ENCODE measurements at places on chromosomes 6 and 20.

DNA sequence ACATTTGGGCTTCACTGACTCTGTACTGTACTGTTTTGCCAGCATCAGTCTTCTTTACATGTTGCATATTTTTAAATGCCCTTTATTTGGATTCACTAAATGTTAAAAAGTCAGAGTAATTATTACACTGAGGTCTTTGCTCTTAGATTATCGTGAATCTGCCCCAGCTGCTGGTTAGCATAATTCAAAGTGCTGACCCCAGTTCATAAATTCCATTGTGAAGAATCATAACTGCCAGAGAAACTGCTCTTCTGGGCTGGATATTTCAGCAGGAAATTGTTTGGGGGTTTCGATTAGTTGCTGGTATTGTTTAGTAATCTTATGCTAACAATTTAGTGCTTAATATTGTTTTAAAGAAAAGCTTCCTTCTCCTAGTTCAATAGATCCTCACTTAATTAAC lies 682.1 kb upstream of the MAP3K7 start:
- DNase-seq, result no peak

GRCh38 chr20:63099456-63100173 lies 92.9 kb upstream of the BHLHE23 start:
- no peak for DNase-seq

DNA sequence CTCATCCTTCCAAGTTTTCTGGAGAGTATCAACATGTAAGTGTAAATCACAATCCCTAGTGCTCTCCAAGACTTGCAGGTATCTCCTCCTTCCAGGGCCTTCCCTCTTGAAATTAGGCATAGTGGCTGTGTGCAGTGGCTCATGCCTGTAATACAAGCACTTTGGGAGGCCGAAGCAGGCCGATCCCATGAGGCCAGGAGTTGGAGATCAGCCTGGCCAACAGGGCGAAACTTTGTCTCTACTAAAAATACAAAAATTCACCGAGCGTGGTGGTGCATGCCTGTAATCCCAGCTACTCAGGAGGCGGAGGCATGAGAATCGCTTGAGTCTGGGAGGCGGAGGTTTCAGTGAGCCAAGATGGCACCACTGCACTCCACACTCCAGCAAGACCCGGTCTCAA lies 9.4 kb upstream of the ANGPT4 start:
- no peak for DNase-seq

- DNase-seq, result no peak
Measured at GRCh38 chr20:44006578-44006977, 91.9 kb downstream of the TOX2 start.

DNA sequence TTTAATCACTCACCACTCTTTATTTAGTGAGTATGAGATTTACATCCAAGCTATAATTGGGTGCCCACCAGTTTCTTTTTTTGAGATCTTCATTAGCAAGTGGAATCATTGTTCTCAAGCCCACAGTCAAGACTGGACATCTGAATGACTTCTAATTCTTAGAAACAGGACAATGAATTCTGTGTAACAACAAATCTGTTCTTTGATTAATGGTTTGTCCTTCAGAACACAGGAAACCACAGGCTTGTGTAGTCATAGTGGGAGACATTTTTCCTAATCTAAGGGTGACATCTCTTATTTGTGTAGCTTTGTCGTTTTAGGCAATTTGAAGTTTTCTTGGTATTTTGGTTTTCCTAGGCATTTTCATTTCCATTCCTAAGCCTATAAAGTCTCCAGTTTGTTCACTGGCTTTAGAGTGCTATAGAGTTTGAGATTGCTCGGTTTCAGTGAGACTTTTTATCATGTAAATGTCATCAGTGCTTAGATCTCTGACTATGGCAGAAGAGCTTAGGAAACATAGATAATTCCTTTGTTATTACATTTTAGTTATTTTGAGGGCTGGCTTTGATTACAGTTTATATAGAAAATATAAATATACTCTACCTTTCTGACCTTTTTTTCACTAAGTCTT lies 903.9 kb upstream of the MAP3K7 start:
- no peak for DNase-seq

DNA sequence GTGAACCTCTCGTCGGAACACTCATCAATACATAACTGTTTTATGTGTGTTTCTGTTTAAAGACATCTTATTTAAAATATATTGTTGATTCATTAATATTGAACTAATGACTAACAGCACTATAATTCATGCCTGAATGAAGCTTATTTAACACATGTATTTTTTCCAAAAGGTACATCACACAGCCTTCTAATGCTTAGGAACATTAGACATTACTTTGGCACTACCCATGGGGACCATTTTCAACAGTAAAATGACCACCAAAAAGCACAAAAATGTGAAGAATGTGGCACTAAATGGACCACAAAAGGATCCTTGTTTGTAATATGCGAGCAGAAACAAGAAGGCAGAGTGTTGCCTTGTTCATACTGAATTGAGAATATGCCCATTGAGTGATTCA lies 109.2 kb downstream of the CEP57L1 start:
- no peak for DNase-seq

DNA sequence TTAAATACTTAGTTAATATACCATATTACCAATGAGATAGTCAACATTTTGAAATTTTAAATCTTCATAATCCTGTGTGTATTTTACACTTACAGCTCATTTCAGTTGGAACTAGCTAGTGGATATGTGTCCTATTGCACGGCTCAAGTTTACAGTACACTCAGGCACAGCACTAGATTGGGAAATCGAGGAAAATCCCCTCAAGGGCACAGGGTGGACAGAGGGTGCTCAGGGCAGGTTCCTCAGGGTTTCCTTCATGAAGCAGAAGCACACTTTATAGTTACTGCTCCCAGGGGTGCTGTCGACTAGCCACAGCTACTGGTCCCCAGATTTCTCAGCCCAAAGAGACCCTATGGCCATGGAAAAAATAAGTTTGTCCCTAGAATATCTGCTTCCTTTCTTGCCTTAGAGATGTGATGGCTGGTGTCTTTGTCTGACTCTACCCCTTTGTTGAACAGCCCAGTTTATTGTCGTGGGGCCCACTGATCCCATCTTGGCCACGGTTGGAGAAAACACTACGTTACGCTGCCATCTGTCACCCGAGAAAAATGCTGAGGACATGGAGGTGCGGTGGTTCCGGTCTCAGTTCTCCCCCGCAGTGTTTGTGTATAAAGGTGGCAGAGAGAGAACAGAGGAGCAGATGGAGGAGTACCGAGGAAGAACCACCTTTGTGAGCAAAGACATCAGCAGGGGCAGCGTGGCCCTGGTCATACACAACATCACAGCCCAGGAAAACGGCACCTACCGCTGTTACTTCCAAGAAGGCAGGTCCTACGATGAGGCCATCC lies 1.5 kb downstream of the BTN2A1 start:
- no peak for DNase-seq

DNA sequence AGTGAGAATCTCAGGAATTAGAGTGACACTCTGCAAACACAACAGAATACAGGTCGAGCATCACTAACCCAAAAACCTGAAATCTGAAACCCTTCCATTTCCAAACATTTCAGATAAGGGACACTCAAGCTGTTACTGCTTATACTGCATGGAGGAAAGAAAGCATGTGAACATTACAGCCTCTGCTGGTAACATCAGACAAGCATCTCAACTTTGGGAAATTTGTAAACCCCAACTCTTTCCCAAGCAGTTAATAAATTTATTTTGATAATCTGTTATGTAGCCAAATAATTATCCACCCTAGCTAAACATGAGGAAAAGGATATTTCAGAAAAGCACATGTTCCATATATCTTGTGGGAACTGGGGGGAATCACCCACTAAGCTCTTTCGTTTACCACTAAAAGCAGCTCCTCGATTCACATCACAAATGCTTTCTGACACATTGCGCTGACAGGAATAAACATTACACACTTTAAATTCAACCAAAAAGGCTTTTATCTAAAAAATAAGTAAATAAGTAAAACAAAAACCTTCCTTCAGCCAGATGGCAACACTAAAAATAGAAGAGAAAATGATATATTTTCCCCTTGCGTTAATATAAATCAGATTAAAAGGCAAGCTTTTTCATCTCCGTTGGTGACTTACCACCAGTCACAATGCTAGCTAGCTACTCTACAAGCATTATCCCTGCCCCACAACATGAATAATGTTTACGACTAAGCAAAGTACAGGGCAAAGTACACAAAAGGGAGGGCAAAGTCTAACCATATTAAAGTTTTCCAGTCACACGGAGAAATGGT lies 120.8 kb downstream of the MAP7 start:
- DNase-seq, result no peak

- DNase-seq, result no peak
Measured at GRCh38 chr20:56766528-56766927, 137.4 kb downstream of the TFAP2C start.

DNA sequence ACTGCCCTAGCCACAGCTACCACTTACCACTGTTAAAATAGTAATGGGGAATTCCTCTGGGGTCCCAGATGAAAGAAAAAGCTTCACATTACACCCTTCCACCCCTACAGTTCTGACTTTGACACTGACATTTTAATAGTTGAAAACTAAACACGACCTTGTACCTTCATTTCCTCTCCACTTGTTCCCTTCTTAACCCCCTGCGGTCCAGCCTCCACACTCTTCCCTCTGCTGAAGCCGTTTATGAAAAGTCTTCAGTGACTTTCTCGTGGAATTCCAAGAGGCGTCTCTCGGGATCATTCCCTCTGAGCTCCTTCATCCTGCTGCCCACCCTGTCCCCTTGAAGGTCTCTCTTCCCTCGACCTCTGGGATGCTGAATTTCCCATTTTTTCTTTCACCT lies 36.6 kb upstream of the TIAM2 start:
- DNase-seq, result no peak

DNA sequence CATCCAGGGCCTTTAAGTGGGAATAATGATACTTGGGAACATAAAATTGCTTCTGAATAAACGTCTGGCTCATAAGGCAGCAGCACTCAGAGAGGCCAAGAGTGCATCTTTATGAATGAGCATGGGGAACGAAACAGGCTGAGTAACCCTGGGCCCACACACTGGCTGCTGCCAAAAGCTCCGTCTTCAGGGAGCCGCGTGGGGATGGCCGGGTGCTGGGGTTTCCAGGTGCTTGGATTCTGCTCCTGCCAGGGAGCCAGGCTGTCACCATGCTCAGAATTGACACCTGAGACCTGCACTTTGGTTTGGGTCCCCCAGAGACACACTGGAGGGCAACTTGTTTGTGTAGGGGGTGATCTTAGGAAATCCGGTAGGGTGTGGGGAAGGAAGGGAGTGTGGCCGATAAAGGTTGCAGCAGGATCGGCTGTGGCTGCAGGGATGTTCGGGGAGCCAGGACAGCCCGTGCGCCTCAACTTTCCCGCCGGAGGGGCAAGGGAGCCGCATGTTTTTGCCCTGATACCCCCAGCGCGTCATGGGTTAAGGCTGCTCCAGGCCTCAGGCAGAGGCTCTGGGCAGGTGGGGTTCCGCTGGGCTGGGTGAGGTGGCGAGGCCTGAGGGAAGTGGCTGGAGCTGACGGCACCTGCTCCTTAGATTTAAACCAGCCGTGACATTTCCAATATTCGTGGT lies 101.8 kb downstream of the YTHDF1 start:
- no peak for DNase-seq

- DNase-seq, result no peak
Measured at GRCh38 chr6:8879334-8879733, 444.0 kb upstream of the SLC35B3 start.

DNA sequence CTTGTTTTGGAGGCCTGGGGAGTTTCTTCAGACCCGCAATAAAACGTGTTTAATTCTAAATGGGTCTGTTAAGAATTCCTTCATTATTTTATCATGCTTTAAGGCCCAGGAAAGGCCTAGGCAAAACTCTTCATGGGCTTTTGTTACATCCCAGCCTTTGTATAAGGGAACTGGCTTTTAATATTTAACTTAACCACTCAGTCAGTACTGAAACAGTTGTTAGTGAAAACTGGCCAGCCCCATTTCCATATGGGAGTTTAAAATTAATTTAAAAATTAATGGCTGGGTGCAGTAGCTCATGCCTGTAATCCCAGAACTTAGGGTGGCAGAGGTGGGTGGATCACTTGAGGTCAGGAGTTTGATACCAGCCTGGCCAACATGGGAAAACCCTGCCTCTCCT lies 213.2 kb upstream of the FKBP1C start:
- no peak for DNase-seq

DNA sequence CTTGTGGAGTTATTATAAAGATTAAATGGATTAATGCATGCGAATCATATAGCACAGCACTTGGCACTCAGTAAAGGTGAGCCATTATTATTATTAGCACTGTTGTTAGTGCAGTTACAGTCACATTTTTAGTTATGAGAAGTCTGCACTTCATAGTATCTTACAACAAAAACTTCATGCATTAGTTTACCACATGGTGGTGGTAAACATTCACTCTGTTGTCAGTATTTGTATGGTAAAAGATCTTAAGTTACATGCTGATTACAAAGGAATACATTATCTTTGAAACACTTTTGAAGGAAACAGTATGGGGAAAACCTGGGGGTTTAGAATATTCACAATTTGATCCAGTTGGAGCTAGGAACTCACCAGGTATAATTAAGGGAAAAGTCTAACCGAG lies 20.8 kb downstream of the TMEM14A start:
- DNase-seq, result no peak

DNA sequence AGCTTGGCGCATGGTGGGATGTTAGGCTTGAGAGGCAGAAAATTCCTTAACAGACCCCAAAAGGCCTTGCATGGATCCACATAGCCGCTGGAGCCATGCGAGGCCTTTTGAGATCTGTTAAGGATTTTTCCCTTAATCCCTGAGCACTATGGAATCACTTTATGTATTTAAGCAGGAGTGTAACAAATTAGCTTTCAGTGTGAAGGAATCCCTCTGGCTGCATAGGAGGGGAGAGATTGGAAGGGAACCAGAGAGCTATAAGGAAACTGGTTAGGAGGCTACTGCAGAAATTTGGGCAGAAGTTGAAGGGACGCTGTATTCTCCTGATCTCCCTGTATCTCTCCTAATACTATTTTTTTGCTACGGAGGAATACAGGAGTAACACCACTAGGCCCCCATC lies 23.1 kb upstream of the NEDD9 start:
- DNase-seq, result no peak

DNA sequence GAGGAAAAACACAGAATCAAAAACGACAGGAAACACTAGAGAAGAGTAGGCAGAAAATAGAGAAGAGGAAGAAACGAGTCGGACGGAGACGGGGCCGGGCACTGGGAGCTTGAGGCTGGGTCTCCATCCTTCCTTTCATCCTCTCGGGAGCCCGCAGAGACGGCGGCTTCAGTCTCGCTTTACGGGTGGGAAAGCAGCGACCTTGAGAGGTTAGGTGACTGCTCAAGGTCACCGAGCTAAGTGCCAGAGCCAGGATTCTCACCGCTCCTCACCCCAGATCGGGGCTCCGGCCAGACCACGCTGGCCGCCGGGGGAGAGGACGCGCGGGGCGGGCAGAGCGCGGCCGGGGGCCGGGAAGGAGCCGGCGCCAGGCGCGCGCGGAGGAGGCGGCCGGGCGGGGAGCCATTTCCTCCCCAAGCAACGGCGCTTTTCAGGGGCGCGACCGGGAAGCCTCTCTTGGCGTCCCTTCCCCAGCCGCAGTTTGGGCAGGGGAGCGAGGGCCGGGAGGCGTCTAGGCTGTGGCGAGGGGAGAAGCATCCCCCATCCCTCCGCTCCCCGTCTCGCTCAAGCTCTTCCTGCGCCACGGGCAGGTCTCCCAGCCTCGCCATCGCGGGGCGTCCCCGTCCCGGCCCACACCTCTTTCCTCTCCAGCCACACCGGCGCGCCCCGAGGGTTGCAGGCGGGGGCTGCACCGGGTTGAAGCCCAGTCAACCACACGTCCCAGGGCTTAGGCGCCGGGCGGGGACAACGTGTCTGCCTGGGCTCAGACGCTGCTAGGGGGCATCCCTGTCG lies 24.1 kb upstream of the MAP3K7 start:
- peak; percentile 27 for DNase-seq

GRCh38 chr6:72861935-72862432 lies 240.1 kb downstream of the KCNQ5 start:
- DNase-seq, result no peak

Data from NCI-H1092 treated with DMSO at 0.1 percent for 48 hours (cell line).